NCI-H446 treated with DMSO at 0.1 percent for 48 hours (cell line): ENCODE measurements at places on chromosomes 12 and 14.

- no peak for DNase-seq
Measured at GRCh38 chr14:51328772-51329353, 88.8 kb downstream of the TMX1 start.

DNA sequence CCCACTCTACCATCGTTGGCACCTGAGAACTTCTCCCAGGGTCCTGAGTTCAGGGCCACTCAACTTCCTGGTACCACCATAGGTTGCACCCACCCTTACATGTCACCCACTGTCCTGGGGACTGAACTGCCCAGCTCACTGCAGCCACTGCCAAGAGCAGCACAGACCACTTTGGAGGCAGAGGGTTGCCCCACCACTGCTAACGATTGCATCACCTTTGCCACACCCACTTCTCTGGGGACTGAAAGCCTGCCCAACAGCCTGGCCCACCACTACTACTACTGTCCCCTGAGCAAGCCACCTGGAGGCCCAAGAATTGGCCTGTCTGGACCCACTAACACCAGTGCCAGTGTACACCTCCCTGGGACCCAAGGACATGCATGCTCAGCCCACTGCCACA lies 27.6 kb downstream of the CACNA2D4 start:
- DNase-seq: no peak

DNA sequence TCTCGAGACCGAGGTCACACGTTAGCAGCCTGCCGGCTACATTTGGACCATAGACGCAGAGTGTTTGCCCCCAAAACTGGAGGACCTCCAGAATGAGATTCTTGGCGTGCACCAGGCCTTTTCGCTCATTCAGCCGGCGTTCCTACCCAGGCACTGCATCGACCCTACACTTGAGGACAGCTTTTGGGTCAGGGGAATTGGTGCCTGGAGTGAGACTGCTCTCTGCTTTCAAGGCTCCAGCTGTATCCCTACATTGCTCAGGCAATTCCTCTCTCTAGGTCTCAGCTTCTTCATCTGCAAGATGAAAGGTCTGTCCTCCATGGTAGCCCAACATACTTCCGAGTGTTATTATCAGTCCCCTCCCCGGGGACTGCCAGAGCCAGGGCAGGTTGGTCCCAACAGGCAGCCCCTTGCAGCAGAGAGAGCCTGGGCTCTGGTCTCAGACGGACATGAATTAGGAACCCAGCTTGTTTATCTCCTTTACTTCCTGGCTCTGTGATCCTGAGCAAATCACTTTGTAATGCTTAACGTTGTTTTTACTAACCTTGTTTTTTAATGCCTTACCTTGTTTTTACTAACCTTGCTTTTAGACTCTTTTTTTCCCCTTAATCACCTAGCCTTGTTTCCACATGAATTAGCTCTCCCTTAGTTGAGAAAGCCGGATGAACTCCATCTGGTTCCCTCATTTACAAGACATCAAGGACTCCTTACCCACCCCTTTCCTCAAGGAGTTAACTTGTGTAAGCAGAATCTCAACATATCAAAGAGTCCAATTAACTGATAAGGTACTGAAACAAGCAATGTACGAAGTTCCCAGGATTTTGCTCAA lies 892 bp downstream of the TCHP start:
- DNase-seq: no peak

GRCh38 chr12:94261119-94261518 lies 112.7 kb downstream of the PLXNC1 start:
- DNase-seq: no peak

- peak; percentile 44 for DNase-seq
Measured at GRCh38 chr14:52961060-52961639, 10.3 kb upstream of the FERMT2 start.

DNA sequence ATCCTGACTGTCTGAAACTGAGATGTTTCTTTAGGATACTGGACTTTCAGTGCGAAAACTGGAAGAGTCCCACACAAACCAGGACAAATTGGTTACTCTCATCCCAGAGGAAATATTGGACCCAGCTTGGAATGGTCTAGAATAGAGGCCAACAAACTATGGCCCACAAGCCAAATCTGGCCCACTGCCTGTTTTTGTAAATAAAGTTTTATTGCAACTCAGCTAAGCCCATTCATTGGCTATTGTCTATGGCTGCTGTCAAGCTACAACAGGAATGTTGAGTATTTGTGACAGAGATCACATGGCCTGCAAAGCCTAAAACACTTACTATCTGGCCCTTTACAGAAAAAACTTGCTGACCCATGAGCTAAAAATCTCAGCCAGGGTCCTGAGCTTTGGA lies 6.5 kb downstream of the WSCD2 start:
- no peak for DNase-seq

DNA sequence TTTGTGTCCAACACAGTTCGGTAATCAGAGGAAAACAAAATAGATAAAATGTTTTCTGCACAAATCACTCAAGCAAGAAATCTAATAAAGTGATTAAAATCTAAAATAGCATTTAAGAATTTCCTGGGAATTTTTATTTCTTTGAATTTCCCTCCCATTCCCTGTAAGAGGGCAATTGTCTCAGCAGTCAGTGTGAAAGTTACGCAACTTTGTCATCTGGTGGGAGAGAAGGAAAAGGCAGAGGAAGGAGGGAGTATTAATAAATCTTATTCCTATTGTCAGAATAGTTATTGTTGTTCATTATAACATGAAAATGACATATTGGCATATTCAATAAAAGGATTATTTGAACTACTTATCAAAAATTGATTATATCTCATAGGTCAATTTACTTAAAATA lies 464.9 kb downstream of the PRKD1 start:
- peak; percentile 91 for DNase-seq

DNA sequence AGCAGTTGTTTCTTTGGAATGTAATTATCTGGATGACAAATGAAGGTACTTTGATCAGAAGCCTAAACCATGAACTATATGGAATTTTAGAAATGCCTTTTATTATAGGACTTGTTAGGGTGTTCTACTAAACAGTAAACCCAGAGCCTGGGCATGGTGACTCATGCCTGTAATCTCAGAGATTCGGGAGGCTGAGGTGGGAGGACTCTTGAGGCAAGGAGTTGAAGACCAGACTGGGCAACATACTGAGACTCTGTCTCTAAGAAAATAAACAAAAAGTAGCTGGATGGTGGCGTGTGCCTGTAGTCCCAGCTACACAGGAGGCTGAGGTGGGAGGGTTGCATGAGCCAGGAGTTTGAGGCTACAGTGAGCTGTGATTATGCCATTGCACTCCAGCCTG lies 23.9 kb downstream of the PALS1 start:
- no peak for DNase-seq

GRCh38 chr12:66744956-66745383 lies 66.1 kb upstream of the GRIP1 start:
- DNase-seq: no peak

- DNase-seq: no peak
Measured at GRCh38 chr14:94903883-94904282, 134.0 kb upstream of the GSC start.

- DNase-seq: no peak
Measured at GRCh38 chr12:113612076-113612728, 140.5 kb upstream of the LHX5 start.

- no peak for DNase-seq
Measured at GRCh38 chr14:104871145-104871655, 6.1 kb downstream of the CEP170B start.

DNA sequence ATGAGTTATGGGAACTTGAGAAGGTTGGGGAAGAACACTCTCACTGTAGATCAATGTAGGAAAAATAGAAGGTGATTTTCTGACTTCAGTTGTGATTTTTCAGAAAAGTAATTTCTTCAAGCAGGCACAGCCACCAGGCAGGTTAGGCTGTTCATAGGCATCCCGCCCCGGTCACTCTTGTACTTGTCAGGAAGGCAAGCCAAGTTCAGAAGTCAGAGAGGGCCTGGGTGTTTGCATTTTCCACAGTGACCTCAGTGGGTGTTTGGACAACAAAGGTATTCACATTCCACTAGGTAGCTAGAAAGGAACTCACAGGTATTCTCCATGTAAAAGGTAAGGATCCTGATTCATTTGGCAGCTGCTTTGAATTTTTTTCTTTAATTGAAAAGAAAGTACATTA lies 3.0 kb upstream of the FAM234B start:
- no peak for DNase-seq

GRCh38 chr14:104304451-104305351 lies 166.3 kb downstream of the KIF26A start:
- no peak for DNase-seq

DNA sequence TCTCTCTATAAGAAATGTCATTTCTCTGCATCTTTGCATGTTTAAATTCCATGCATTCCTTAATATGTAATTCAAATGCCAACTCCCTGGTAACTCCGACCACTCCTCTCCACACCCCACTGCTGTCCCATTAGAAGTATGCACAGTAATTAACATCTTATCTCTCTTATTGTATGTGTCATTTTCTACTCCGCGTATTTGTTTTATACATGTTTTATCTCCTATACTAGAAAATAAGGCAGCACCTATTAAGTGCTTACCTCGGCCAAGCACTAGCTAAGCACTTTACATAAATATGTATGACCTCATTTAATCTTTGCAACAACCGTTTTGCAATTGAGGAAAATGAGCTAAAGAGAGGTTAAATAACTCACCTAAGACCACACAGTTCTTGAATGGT lies 469.8 kb downstream of the BCAT1 start:
- no peak for DNase-seq

GRCh38 chr12:100646896-100647295 lies 73.4 kb downstream of the GAS2L3 start:
- no peak for DNase-seq

- DNase-seq: no peak
Measured at GRCh38 chr12:88756153-88756552, 175.9 kb upstream of the KITLG start.

- DNase-seq: no peak
Measured at GRCh38 chr14:74065746-74066575, 18.3 kb downstream of the ALDH6A1 start.

DNA sequence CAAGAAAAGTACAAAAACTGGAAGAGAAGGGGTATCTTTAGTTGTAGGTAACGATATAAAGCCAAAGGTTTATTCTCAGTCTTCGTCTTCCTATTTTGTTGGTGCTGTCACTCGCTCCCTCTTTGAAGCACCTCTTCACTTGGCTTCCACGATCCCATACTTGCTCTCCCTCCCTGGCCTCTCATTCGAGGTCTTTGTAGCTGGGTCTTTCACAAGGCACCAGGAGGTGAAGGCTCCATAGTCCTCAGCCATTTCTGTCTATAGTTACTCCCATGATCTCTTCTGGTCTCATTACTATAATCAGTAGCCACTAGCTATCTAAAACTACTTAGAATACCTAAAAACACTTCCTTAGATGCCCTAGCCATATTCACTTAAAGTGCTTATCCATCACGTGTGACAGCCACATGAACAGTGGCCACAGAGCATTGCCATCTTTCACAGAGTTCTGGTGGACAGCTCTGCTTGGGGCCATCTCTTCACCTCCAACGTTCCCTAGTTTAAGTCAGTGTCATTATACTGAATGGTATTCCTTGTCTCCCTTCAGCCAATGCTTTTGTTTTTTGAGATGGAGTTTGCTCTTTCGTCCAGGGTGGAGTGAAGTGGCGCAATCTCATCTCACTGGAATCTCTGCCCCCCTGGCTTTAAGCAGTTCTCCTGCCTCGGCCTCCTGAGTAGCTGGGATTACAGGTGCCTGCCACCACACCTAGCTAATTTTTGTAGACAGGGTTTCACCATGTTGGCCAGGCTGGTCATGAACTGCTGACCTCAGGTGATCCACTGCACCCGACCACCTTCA lies 57.1 kb downstream of the ATP2A2 start:
- DNase-seq: no peak

DNA sequence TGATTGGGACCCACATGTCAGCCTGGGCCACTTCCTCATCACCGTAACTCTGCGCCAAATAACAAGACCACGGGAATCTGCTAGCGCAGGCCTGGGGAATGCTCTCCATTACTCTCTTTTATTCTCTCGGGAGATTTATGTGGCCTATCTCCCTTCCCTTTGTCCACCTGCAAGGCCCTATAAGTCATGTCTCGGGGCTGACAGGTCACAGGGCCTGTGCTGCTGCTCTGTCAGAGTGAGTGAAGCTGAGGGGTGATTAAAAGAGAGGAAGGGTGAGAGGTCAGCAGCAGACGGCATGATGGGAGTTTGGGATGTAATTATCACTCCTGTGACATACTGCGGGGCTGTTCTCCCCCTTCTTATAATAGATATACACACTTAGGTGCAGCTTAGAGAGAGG lies 26.2 kb upstream of the GPATCH2L start:
- DNase-seq: no peak

GRCh38 chr14:92704036-92704804 lies 44.2 kb downstream of the LGMN start:
- DNase-seq: no peak

- DNase-seq: peak; percentile 17
Measured at GRCh38 chr12:47819896-47820630, at the start of gene HDAC7. HDAC7 (minus strand) TSS chr12:47819903; CDS start chr12:47819785, 118 bp downstream.
